ENCODE measurements at places on chromosomes 16 and 17.

DNA sequence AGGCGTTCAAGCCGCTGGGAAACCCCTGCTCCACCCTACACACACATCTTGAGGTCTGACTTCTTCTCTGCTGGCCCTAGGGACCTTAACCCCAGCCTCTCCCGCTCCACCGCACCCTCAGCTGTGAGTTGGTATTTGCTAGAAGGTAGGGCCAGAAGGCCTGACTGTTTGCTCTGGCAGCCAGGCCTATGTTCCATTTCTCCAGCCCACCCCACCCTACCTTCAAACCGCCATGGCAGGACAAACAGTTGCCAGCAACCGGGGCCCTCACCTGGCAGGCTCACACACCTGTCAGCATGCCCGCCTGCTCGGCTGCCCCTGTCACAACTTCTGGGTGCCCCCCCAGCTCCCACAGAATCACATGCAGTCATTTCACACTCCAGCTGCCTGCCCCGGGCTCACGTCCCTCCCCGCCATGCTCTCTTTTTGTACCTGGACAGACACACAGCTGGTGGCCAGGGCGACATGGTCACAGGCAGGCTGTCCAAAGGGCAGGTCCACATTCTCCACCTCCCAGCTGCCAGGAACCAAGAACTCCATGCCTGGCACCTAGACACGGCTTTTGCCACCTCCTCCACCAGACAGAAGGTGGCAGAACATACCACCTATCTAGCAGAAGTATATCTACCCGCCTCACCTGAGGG lies 2.6 kb upstream of the ATP2A3 start:
- no peak for DNase-seq

DNA sequence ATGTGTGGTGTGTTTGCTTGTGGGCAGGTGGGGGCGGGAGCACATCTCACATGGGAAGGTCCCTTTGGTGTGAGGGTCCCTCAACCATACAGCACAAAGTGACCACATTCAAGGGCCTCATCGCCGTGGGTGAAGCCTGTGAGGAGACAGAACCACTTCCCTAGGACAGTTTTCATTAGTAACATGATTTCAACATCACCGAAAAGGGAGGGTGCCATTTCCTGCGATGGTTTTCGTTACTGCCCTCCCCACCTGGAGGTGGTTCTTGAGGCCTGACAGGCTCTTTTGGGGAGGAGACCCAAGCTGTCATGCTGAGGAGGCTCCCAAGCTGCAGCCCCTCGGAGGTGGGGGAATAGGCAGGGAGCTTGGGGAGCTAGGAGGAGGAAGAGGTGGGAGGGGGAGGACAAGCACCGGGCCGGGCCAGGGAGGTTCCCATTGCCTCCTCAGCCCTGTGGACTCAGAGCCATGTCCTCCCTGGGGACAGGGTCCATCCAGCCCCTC lies 9.5 kb downstream of the CD300LB start:
- peak; percentile 75 for DNase-seq

GRCh38 chr17:73459980-73460379 lies 148.2 kb upstream of the CDC42EP4 start:
- DNase-seq: no peak

DNA sequence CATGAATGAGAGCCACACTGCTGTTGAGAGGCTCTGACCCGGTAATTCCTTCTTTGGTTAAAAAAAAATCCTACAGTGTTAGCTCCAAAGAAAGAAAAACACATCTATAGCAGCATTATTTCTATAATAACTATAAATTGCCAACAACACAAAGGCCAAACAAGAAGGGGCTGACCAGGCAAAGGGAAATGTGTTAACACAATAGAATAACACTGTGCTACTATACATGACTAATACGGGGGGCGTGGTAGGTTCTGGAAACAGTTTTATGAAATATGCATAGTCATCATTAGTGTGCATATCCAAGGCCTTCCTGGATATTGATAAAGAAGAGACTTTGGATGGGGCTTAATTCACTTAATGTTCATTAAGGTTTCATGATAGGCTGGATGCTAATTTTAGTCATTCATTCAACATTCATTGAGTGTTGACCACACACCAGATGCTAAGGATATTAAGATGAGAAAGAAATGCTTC lies 50.0 kb upstream of the CCL1 start:
- DNase-seq: no peak

GRCh38 chr17:76585033-76585648 lies 519 bp downstream of the ST6GALNAC2 start:
- DNase-seq: no peak

- no peak for DNase-seq
Measured at GRCh38 chr16:22204091-22204655, 1.9 kb upstream of the EEF2K start.

DNA sequence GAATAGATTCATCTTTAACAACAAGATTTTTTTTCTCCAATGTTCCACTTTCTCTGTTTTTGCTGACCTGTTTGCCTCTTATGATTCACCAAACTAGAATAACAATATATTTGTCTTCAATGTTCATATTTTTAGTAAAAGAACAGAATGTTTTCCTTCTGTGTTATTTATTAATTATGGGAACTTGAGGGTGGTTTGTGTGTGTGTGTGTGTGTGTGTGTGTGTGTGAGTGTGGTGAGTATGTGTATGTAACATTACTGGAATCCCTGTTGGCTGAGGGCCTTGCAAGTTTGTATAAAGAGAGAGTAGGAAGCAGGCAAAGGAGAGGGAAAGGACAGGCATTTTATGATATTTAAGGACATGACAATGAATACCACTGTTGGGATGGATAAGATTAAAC lies 13.8 kb downstream of the STXBP4 start:
- DNase-seq: no peak

DNA sequence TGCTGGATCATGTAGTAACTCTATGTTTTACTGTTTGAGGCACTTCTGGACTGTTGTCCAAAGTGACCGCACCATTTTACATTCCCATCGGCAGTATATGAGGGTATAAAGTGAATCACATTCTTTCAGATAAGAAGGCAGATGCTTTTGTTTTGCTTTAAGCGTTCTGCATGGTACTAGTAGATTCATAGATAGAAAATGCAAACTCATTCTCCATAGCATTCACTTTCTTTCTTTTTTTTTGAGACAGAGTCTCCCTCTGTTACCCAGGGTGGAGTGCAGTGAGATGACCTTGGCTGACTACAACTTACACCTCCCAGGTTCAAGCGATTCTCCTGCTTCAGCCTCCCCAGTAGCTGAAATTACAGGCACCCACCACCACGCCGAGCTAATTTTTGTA lies 40.4 kb downstream of the TANGO6 start:
- DNase-seq: no peak

GRCh38 chr17:64571746-64572145 lies 65.0 kb downstream of the CEP95 start:
- DNase-seq: no peak

GRCh38 chr17:11565591-11565990 lies 32.7 kb upstream of the DNAH9 start:
- no peak for DNase-seq

All from KBM-7 (cell line).